ENCODE measurements at places on chromosomes 11 and 22. TPM values are rescaled to one million over a fixed set of nuclear protein-coding genes. Genes with fewer than 3 reads are reported as not detected.

DNA sequence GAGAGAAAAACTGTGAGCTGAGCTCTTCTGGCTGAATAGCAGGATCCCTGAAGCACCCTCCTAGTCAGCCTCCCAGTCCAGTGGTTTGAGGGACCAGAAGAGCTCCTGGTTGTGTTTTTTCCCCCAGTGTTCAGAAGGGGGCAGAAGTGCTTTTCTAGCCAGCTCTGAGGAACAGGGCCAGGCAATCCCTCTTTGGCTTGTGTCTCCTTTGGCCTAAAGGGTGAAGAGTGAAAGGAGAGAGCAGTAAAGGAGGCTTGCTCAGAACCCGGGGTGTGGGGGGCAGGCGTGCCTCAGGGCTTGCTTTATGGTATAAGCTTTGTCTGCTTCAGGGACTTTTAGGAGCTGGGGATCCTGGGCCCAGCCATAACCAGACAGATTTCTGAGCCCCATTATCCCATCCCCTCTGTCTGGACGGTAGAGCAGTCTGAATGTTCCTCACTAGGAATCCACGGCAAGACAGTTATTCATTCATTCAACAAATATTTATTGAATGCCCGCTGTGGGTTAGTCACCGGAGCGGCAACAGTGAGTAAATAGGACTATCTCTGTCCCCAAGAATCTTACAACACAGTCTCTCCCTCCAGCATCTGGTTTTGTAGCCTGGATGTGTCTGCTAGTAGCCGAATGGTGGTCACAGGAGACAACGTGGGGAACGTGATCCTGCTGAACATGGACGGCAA, 14.5 kb downstream of the ACP2 start:
- H3K27ac ChIP-seq: no peak overlapping the region
- no peak for DNase-seq
- no peaks in the 10 kb centered on the region for H3K27me3 ChIP-seq
- peaks cover 2% of the 10 kb centered on the region for H3K36me3 ChIP-seq
- no peak overlapping the region for H3K4me3 ChIP-seq

The TCN2 gene
- 0.40 TPM for polyA plus RNA-seq

DNA sequence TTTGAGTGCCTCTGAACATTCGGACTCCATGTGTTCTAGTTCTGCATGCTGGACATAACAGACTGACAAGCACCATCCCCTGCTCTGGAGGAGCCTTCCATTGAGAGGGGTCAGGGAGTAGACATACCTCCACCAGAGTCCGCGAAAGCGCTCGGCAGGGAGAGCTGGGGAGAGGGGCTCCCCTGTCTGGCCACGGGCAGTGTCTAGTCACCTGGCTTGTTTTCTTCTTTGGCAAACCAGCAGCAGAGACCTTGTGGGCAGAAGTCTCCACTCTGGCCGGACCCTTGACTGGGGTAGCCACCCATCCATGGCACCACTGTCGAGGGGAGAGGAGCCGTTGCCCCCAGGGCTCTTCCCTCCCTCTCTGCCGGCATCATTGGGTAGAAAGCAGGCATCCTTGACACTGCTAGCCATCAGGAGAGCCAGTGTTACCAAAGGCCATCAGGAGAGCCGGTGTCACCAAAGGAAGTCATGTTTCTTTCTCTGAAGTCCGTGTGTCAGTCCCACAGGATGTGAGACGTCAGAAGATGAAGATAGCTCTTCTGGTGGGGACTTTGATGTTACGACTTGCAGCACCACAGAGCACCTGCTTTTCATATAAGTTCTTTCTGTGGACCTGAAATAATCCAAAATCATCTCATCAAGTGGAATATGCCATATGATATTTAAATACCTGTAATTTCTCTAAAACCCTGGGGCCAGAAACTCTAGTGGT, 305.6 kb downstream of the TBC1D22A start:
- no peak for DNase-seq
- H3K4me3 ChIP-seq: no peak overlapping the region
- H3K4me1 ChIP-seq: no peaks in the 10 kb centered on the region
- no peak overlapping the region for H3K27ac ChIP-seq
- H3K36me3 ChIP-seq: no peaks in the 10 kb centered on the region
- H3K27me3 ChIP-seq: no peaks in the 10 kb centered on the region

GRCh38 chr11:66905631-66906030, 48.8 kb downstream of the LRFN4 start:
- H3K36me3 ChIP-seq: no peaks in the 10 kb centered on the region
- H3K4me1 ChIP-seq: no peaks in the 10 kb centered on the region
- H3K27ac ChIP-seq: no peak overlapping the region
- no peak for DNase-seq

GRCh38 chr11:3622521-3622920, 19.3 kb downstream of the ART5 start:
- no peaks in the 10 kb centered on the region for H3K36me3 ChIP-seq
- H3K27me3 ChIP-seq: no peaks in the 10 kb centered on the region
- no peaks in the 10 kb centered on the region for H3K4me1 ChIP-seq
- no peak overlapping the region for H3K27ac ChIP-seq
- H3K4me3 ChIP-seq: no peak overlapping the region

The CLMP gene
- 0.01 TPM for polyA plus RNA-seq

- H3K27ac ChIP-seq: no peak overlapping the region
- no peak overlapping the region for H3K4me3 ChIP-seq
- DNase-seq: no peak
- H3K36me3 ChIP-seq: no peaks in the 10 kb centered on the region
Measured at GRCh38 chr11:3617990-3618389, 23.8 kb downstream of the ART5 start.

- H3K27me3 ChIP-seq: peaks cover 23% of the 10 kb centered on the region
- no peaks in the 10 kb centered on the region for H3K36me3 ChIP-seq
- no peak overlapping the region for H3K27ac ChIP-seq
- H3K4me1 ChIP-seq: peaks cover 60% of the 10 kb centered on the region
Measured at GRCh38 chr11:76208438-76209374, 2.4 kb upstream of the WNT11 start.

The OR52B2 gene
- not detected for polyA plus RNA-seq

GRCh38 chr11:84671325-84671999, 955.7 kb downstream of the DLG2 start:
- H3K36me3 ChIP-seq: no peaks in the 10 kb centered on the region
- no peaks in the 10 kb centered on the region for H3K27me3 ChIP-seq
- H3K4me3 ChIP-seq: no peak overlapping the region
- DNase-seq: no peak

- no peak overlapping the region for H3K4me3 ChIP-seq
- no peaks in the 10 kb centered on the region for H3K36me3 ChIP-seq
- no peak overlapping the region for H3K27ac ChIP-seq
- H3K4me1 ChIP-seq: no peaks in the 10 kb centered on the region
Measured at GRCh38 chr22:48057116-48057835, 1294.8 kb downstream of the TBC1D22A start.

The TTC9C gene
- 36.7 TPM for polyA plus RNA-seq

GRCh38 chr11:72389116-72389515, 45.2 kb downstream of the CLPB start:
- DNase-seq: no peak
- no peak overlapping the region for H3K27ac ChIP-seq
- H3K4me3 ChIP-seq: no peak overlapping the region

DNA sequence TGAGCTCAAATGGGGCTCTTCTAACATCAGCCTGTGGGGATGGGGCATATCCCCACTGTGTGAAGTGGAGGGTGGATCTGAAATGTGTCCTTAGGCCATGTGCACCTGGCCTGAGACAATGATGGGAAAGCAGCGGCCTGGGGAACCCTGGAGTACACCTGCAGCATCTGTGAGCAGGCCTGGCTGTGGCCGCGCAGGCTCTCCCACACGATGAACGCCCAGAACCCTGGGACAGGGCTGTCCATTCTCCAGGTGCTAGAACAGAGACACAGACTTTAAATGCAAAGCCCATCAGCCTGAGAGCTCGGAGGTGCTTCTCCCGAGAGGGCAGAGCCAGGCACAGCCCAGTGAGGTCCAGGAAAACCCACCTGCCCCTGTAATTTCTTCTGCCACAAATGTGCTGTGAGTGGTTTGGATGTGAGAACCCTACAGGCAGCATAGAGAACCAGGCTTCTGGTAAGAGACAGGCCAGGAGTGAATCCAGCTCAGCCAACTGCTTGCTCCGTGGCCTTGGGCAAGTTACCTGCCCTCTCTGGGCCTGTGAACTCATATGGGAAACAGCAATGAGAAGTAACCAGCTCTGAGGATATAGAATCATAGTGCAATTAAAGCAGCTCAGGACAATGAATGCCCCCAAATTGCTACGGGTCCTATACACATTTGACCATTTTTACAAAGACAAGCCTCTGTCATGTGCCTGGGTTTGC, 167.9 kb downstream of the SHANK2 start:
- no peak for DNase-seq
- no peaks in the 10 kb centered on the region for H3K4me1 ChIP-seq
- no peak overlapping the region for H3K27ac ChIP-seq
- no peaks in the 10 kb centered on the region for H3K27me3 ChIP-seq
- H3K36me3 ChIP-seq: no peaks in the 10 kb centered on the region
- H3K4me3 ChIP-seq: no peak overlapping the region

Measured in B cell (primary cell).